ENCODE measurements at places on chromosomes 1 and 21. TPM values are rescaled to one million over a fixed set of nuclear protein-coding genes. Genes with fewer than 3 reads are reported as not detected.

The NUP210L gene
- total RNA-seq: 0.09 TPM

The RAB25 gene
- not detected for total RNA-seq

The AGT gene
- 1.1 TPM for total RNA-seq

The OR14K1 gene
- total RNA-seq: not detected

The SLAMF1 gene
- total RNA-seq: not detected

The KRTAP12-2 gene
- total RNA-seq: not detected

The SPRR4 gene
- total RNA-seq: not detected

The NR5A2 gene
- total RNA-seq: 11.5 TPM

The DISC1 gene
- 4.7 TPM for total RNA-seq

The MROH7 gene
- total RNA-seq: 0.27 TPM

The IGSF21 gene
- not detected for total RNA-seq

The CCDC27 gene
- total RNA-seq: not detected

The CTSK gene
- total RNA-seq: 547 TPM

The TOE1 gene
- total RNA-seq: 2.7 TPM

The SMCP gene
- total RNA-seq: not detected

The UBXN11 gene
- 5.2 TPM for total RNA-seq

The MYOC gene
- total RNA-seq: 0.36 TPM

The LCE3E gene
- total RNA-seq: not detected

The HES2 gene
- 0.09 TPM for total RNA-seq

The LIPI gene
- not detected for total RNA-seq

The OR2L2 gene
- total RNA-seq: not detected

The SFN gene
- not detected for total RNA-seq

The AMPD1 gene
- not detected for total RNA-seq

Measured in fibroblast of the aortic adventitia (primary cell).